NT2/D1 (cell line): ENCODE measurements at places on chromosomes 7 and 10.

- no peak for DNase-seq
These were observed 535.2 kb downstream of the PHTF2 start for GRCh38 chr7:78333530-78334425.

DNA sequence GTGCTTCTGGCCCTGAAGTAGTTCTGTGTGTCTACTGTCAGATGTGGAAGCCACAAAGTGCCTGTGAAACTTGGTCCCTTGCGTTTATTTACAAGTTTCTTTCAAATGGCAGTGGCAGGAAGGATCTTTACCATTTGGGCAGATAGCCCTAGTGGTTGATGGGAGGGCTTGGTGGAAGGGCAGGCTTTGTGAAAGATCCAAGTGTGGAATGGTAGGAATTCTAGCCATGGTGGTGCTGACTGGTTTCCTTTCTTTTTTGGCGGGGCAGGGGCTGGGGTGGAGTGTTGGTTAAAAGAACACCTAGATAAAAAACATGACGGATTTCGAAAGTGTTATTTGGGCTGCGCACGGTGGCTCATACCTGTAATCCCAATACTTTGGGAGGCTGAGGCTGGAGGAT lies 27.0 kb downstream of the AUTS2 start:
- peak; percentile 52 for DNase-seq

DNA sequence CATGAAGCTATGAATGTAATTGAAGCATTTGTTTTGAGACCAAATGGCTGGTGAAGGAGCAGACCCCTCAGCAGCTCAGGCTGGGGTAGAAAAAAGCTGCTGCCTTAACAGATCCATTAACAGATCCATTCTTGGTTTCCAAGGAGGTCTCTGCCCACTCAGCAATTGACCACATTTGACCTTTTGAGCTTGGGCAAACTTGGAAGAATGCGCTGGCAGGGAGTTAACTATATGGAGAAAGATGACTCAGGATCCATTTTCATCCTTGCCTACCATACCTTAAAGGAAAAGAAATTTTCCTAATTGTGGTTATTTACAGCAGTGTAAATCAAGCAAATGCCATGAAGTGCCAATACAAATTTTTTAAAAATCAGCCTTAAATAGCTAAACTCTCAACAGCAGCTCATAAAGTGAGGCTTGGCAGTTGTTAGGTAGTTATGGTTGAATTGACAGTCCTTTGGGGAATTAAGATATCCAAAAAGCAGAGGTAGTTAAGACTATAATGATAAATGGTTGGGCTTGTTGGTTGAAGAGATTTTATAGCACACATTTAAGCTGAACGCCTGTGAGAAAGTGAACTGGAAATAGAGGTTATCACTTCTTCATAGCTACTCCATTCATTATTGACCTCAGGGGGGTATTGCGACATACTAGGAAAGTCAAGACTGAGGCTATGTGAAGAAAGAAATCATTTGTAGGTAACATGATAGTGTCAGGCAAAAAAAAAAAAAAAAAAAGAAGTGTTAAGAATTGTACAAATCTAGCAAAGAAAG lies 83.9 kb downstream of the MKX start:
- DNase-seq, result no peak

DNA sequence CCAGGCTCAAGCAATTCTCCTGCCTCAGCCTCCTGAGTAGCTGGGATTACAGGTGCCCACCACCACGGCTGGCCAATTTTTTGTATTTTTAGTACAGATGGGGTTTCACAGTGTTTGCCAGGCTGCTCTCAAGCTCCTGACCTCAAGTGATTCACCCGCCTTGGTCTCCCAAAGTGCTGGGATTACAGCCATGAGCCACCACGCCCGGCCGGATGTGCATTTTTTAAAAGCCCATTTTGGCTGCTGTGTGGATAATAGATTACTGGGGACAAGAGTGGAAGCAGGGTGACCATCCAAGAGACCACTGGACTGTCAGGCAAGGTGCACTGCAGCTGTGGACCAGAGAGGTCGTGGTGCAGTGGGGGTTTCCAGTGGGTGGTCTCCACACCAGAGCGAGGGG lies 21.4 kb downstream of the HKDC1 start:
- no peak for DNase-seq

DNA sequence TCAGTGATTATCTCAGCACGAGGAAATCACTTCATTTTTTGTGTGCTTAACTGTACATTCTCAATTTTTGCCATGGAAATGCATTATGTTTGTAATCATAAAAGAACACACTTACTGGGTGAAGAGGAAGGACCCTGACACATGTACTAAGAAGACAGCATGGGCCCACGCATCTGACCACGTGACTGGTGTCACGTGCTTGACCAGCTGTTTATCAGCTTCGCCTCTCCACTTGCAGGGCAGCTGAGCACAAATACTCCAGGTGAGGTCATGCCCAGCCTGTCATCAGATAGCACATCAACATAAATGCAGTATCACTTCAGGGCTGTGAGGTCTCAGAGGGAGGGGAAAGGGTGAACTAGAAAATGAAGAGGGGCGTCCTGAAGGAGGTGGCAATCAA lies 179.8 kb downstream of the EBF3 start:
- no peak for DNase-seq

DNA sequence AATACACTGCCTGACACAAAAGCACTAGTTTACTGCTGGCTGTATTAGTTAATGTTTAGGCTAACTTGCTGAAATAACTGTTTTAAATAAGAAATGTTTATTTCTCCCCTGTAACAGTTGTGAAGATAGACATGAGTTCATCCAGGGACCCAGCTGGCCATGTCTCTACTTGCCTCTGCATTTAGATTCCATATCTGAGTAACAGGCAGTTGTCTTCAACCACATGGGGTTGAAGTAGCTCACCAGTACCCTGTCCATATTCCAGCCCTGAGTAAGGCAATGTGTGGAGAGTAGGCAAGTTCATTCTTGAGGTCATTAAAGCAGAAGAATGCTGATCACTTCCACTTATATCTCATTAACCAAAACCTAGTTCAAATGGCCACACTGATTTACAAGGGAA lies 31.1 kb upstream of the RSBN1L start:
- DNase-seq, result no peak

DNA sequence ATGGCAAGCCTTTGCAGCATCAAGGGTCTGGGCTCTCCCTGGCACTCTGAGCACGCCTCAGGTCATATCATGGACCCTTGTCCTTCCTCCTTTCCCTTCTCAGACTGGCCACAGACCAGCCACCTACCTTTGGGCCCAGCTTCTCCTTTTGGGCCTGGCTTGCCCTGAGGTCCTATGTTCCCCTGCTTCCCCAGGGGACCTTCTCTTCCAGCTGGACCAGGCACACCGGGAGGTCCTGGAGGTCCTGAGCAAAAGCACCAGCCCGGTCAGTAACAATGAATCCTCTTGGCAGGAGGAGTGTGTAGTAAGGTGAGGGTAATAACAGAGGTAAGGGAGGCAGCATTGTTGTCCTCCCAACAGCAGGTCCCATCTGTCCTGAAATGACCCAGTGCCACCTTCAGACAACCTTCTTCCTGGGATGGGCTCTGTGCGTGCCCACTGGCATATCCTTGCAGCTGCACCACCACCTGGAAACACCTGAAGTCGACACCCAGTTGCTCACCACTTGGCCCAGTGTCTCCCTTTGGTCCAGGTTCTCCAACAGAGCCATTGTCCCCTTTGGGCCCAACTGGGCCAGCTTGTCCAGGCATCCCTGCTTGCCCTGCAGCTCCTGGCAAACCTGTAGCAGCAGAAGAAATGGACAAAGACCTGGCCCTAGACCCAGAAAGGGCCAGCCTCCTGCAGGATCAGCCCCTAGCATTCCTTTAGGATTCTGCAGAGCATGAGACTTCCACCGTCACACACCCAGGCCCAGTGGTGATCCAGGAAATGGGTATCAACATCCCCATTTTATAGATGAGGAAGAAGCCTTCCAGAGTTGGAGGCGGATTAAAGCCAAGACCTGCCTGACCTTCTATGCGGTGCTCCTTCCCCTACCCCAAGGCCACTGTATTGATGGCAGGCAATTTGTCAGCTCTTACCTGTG lies 6.4 kb downstream of the SFTPD start:
- DNase-seq, result no peak

DNA sequence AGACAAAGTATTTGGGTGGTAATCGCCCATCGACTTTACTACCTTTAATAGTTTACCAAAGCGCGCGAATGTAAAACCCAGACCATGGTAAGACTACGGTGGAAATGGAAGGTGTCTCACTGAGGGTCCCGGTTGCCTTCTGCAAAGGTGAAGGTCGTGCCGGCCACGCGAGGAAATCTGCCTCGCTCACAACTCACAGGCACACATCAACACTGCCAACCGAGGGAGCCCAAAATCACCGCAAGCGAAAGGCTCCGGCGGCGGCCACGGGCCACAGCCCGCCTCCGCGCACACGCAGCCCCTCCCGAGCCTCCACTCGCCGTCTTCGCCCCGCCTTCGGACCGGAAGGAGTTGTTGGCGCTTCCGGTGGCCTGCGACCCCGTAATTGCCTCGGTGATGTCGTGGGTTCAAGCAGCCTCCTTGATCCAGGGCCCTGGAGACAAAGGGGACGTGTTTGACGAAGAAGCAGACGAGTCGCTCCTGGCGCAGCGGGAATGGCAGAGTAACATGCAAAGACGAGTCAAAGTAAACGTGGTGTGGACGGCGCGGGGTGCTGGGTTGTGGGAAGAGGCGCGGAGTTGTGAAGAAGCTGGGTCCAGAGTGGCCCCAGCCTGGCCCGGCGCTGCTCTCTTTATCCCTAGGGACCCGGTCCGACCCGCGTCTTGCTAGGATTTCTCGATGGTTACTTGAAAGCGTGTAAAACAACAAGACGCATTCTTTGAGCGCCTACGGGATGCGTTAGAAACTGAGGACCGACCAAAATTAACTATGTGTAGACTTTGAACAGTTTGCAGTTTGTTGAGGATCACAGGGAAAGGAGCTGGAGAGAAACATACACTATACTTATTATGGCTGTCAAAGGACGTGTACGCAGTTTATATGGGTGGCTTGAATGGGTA lies at the start of gene YAE1:
Gene YAE1 (plus strand): TSS at position 382 of the 899 bp plus-strand sequence. CDS start 15 bp downstream, at position 397.
- DNase-seq, result peak; percentile 89

DNA sequence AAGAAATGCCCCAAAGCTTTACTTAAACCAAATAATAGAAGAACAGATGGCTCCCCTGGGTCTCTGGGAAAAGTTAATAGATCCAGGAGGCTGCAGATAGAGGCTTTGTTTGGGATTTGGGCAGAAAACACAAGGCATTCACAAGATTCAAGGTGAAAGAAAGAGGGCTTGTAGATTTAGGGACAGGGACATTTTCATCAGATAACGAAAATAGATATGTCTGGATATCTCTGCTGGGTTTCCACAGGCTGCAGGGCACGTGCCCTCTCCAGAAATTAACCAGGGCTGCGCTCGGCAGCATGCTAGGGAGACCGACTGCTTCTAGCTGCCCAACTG lies 14.9 kb downstream of the CARD11 start:
- DNase-seq, result no peak

DNA sequence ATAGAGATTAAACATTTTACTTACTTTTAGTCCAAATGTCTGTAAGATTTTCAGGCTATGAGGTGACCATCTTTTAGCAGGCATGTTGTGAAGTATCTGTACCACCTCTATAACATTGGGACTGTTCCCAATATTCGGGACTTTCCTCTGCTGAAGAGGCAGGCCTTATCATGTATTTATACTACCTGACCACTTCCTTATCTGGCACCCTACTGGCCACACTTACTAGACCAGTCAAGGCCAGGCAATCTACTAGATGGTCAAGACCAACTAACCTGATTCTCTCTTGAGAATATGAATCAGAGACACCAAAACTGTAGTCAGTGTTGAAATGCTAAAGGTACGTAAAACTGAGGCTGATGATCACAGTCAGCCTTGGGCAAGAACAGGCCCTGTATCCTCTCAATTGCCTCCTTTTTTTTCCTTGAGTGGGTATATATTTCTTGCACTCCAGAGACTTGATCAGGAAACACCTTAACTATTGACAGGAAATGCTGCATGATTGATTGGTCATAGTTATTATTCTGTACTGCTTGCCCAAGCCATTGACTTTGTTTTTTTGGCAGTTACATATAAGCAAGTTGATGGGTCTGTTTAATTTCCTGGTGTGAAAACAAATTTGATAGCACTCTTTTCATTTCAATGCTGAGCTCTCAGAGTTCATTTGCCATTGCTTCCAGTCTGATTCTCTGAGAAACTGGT lies 5.2 kb upstream of the PRKAR2B start:
- DNase-seq, result no peak

DNA sequence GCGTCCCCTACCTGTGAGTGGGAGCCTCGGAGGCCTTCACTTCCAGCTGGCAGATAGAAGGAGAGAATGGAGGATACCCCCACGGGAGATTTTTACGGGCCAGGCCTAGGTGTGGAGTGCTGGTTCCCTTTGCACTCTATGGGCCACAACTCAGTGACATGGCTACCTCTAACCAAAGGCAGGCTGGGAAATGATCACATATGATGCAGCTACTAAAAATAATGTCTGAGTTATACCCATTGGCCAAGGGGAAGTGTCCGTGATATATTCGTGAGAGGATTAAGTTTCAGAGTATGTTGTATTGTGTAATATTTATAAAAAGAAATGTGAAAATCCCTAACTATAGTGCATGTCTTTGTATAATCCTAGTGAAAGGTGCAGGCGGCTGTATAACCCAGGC lies 13.5 kb upstream of the HIPK2 start:
- DNase-seq, result no peak

- no peak for DNase-seq
These were observed 14.8 kb downstream of the ADAM8 start for GRCh38 chr10:133261726-133262325.

DNA sequence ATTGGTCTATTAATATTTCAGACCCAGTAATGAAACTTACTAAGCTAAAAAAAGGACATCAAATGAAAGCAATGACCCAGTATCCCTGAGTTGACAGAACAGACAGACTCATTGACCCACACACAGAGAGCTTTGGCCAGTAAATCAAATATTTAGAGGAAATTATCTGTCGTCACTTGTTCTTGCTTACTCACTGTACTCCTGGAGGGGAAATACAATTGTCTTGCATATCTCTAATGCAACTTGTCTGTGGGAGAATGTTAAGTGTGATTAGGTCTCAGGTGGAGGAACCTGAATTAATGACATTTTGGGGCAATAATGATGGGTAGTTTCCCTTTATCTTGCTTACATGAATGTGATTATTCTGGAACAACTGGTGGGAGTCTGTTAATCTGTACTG lies 80.4 kb downstream of the CUBN start:
- no peak for DNase-seq

GRCh38 chr10:15515202-15515601 lies 144.1 kb upstream of the FAM171A1 start:
- DNase-seq, result no peak

DNA sequence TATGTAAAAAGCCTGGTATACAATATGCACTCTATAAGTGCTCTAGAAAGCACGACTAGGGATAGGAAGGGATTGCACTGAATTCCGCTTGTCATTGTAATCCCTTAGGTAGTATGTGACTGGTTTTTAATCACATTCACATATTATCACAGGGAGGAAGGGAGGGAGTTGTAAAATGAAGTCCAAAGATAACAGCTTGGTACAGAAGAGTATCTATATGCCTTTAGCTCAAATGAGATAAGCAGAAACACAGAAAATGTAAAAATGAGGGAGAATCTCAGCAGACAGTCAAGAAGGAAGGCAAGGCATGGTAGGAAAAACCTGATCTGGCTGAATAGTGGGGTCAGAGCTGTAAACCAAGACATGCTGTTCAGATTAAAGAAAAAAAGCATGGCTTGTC lies 63.4 kb downstream of the ABI1 start:
- DNase-seq, result no peak

- DNase-seq, result no peak
These were observed 36.6 kb upstream of the CCAR1 start for GRCh38 chr10:68684413-68684812.

GRCh38 chr10:74067373-74068352 lies 69.7 kb downstream of the VCL start:
- no peak for DNase-seq
